Endothelial cell of umbilical vein (primary cell): ENCODE measurements at places on chromosomes 12 and 14.

DNA sequence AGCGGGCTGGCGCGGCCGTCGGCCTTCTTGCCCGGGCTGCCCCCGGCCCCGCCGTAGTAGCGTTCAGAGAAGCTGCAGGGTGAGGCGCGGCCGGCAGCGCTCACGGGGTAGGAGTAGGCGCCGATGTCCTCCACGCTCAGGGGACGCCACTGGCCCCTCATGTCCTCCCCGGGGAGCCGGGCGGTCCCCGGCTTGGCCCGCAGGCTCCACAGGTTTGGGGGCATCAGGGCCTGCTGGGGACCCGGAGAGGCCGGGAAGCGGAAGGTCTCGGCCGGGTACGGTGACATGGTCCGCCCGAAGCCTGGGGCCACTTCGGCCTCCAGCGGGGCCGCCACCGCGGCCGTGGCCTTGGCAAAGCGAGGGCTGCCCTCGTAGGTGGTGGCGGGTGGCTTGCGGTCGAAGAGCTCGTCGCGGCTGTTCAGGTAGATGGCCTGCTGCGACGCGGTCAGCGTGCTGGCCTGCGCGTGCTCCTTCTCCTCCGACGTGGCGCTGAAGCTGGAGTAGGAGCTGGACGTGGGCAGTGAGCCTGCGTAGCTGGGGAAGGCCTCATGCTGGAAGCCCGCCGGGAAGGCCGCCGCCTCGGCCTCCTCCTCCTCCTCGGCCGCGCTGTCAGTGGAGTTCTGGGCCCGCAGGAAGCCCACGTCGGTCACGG lies 48.7 kb downstream of the BEGAIN start:
- DNase-seq: no peak

GRCh38 chr14:44384093-44384492 lies 123.0 kb downstream of the FSCB start:
- DNase-seq: no peak

GRCh38 chr12:26032719-26033241 lies 74.3 kb downstream of the RASSF8 start:
- DNase-seq: no peak

DNA sequence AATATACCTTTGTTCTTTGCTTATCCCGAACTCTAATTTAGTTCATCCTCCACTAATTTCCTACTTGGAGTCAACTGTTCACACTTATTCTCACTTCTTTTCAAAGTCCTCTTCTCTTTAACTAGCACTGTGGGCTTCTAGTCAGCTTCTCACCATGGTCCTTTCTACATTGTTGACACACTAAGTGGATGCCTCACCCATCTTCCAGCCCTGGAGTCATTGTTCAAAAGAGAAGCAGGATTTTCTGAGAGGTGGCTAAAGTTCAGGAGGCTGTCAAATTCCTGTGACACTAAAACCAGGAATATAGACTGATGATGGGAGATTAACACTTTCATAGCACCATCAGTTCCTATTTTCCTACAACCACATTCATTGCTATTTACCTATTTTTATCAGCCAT lies 99.3 kb downstream of the PHLDA1 start:
- DNase-seq: no peak

DNA sequence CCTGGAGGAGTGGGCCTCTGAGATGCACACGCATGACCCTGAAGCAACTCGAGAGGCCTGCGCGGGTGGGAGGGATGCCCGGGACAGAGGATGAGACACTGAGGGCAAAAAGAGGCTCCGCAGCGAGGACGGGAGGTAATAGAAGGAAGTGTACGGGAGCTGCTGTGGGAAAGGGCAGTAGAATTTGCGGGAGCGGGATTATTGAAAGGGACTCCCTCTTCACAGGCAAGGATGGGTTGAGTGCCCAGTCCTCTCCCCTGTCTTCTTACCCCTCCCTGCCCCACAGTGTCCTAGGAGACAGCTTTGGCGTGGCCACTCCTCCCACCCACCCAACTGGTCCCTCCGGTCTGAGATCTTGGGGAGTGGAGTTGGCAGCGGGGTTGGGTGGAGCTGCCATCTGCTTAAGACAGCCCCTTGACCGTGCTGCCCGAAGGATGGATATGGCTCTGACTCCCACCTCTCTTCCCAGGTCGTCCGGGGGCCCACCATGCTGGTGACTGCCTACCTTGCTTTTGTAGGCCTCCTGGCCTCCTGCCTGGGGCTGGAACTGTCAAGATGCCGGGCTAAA lies 15.7 kb upstream of the ESPL1 start:
- DNase-seq: no peak

DNA sequence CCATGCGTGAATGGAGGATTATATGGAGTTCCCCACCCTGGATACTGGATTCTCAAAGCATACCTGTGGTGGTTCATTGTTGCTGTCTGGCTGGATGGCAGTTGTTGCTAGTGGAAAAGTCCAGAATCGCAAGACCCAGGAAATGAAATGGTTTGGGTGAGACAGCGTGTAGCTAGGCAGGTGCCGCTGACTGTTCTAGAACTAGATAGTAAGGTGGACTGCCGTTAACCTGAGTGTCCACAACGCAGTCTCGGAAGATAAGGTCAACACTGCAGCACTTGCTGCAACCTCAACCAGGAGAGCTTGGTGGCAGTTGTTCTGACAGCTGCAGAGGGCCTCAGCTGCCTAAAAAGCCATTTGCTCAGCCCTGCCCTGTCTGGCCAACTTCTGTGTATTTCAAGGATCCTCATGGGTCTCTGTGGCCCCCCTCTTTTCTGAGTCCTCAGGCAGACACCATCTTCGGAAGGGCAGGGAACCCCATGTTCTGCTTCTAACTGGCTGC lies 15.5 kb upstream of the IRF2BPL start:
- DNase-seq: no peak

- DNase-seq: peak; percentile 77
Measured at GRCh38 chr14:75307700-75308379, 29.2 kb downstream of the FOS start.

DNA sequence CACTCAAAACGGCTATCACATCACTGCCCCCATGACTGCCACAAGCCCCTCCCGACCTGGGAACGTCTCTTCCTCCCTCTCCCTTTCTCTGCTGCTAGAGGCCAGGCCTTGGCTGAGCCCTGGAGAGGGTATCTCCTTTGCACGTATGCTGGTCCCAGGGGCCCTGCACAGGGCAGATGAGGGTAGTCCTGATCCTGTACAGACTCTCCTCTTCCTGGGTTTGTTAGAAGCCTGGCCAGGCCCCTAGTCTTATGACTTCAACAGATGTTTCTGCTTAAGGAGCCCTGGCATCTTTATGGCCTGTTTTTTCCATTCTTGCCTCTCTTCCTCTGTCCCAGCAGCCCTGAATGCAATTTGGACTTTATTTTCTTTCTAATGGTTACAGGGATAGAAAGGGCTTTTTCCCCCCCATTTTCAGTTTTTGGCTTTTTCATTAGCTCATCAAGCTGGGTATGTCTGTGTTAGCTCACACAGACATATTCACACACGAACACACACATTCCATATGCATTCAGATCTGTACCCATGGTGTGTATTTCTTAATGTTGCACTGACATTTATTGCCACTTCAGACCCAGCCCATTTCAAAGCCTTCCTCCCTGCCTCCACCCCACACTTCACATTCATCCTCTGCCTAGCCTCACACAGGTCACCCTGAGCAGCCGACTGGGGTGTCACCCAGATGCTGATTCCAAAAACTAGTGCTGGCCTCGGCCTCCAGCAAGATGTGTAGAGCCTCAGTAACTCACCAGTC lies 203.2 kb downstream of the ZFP36L1 start:
- DNase-seq: no peak

DNA sequence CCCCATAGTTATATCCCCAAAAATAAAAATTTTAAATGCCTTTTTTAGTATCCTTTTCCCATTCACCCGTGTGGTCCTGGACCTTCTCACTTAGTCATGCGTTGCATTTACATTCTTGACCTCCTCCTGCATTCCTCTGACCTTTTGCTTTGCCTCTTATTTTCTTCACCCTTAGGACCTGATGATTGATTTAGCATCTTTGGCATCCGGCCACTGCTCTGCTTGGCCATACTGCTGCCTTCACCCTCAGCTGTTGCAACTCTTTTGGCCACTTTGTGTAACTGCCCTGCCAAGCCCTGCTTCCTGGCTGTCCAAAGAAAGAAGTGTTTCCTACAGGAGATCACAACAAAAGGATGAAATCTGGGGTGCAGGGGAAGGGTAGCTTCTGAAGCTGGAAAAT lies 48.8 kb upstream of the SLC38A4 start:
- DNase-seq: peak; percentile 31

- DNase-seq: peak; percentile 51
Measured at GRCh38 chr12:31274520-31275300, 51.2 kb downstream of the SINHCAF start.

- DNase-seq: no peak
Measured at GRCh38 chr12:23911574-23911973, 37.9 kb downstream of the SOX5 start.

GRCh38 chr14:20644520-20644919 lies 3.0 kb upstream of the OR6S1 start:
- DNase-seq: no peak

DNA sequence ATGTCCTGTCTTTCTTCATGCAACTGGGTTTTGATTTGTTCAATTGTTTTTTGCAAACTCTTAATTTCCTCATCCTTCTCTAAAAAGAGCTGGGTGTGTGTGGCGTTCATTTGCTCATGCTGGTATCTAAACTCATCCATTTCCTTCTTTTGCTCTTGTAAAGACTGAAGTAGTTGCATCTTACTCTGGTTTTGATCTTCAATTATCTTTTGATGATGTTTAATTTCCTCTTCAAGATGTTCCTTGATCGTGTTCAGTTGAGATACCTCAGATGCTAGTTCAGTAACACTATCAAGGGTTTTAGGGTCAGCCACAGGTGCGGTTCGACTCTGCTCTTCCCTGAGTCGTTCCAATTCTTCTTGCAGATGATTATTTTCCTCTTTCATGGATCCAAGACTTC lies 34.8 kb downstream of the TRIP11 start:
- DNase-seq: no peak

- no peak for DNase-seq
Measured at GRCh38 chr12:89882792-89883191, 174.2 kb upstream of the ATP2B1 start.

DNA sequence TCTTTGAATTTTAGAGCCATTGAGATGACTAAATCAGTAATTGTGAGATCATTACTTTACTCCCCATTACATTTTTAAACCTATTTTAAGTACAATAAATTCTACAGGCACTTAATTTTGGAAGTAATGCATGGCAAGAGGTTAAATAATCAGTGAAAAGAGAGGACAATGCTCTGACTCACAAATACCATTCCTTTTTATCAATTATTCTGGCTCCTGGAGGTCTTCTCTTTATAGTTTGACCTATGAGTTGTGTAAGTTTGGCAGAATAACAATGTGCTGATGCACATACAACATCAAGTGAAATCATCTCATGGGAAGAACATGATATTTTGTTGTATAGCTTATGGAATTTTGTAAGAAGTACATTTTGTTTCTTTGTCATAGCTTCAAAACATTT lies 166.7 kb downstream of the TMTC3 start:
- DNase-seq: peak; percentile 65

DNA sequence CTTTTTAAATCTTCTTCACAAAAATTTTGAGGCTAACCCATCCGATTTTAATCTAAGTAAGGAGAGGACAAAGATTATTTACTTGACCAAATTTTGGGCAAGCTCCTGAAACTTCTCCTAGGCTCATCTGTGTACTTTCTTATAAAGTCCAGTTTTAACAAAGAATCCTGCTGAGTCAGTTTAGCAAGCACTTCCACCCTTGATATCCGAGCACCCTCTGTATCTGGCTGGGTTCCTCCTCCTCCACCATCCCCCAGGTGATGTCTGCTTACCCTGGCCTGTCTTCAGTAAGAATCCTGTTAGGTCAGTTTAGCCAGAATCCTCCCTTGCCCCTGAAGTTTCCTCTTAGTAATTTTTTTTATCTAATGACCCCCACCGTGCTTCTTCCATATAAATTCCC lies 140.5 kb downstream of the PHLDA1 start:
- no peak for DNase-seq

GRCh38 chr14:50599700-50600444 lies 39.9 kb downstream of the ATL1 start:
- DNase-seq: peak; percentile 68

DNA sequence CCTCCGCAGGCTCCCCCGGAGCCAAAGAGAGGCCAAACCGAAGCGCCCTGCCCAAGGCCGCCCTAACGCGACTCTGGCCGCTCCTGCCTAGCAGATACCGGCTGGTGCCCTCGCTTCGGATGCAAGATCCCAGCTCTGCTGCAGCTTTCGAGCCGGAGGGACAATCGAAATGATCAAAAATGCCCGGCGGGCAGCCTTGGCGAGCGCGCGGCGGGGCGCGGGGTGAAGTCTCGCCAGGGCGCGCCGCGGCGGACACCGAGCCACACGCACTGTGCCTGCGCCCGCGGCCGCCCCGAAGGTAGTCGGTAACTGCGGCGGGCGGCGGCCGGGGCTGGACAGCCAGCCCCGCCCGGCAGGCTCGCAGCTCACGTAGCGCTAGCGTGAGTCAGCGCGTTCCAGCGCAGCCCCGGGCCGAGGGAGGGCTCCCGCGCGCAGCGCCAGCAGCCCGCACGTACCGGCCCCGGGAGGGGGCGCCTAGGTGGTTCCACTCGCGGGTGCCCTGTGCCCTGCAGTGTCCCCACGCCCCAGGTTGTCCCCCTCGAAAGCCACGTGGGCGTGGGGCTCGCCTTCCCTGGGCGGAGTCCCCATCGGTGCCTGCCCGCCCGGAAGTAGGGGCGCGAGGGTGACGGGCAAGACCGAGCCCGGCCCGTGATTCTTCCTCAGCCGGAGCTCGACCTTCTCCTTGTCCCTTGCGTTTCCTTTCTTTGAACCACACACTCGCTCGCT lies 109.2 kb upstream of the EGLN3 start:
- peak; percentile 67 for DNase-seq

DNA sequence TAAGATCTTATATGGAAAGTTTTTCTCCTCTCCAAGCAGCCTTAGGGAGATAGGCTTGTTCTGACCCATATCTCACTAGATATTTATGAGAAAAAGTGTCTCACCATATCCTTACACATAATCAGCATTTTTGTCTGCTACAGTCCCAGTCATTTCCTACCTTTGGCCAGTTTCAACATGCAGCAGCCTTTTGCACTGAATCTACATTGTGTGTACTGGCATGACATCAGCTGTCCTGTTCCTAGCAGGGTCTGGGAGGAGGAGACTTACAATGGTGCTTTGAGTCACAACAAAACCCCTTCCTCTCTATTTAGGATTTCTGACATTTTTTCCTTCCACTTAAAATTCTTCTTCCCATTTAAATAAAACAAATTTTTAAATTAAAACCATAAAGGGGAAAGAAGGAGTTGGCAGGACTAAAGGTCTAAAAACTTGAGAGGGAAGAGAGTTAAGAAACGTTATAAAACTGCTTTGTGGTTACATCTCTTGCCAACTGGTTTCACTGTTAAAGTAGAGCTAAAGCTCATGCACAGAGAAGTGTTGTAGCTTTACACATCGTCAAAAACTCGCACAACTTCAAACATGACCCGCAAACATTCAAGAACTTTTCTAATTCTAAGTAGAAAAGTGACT lies 53.3 kb upstream of the CERS5 start:
- DNase-seq: peak; percentile 77

- peak; percentile 62 for DNase-seq
Measured at GRCh38 chr12:51171884-51172514, 936 bp downstream of the TFCP2 start.

DNA sequence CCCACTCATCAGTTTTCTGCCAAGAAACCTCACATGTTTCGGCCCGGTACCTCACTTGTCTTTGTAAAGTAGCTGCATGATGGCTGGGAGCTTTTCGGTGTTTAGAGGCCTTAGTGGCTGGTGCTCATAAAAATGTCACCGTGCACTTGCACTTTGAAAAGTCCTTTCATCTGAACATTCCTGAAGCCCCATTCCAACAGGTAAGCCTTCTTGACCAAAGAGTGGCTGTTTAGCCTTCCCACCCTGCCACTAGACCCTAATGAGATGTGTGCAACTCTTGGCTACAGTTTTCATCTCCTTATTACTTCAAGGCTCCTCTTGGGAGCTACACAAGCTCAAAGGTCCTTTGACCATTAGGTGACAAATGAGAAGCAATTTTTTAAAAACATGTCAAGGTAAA lies 135.2 kb downstream of the HMGA2 start:
- DNase-seq: no peak
